ENCODE measurements at places on chromosomes 1 and 21. TPM values are rescaled to one million over a fixed set of nuclear protein-coding genes. Genes with fewer than 3 reads are reported as not detected.

The UBXN10 gene
- total RNA-seq, result not detected

DNA sequence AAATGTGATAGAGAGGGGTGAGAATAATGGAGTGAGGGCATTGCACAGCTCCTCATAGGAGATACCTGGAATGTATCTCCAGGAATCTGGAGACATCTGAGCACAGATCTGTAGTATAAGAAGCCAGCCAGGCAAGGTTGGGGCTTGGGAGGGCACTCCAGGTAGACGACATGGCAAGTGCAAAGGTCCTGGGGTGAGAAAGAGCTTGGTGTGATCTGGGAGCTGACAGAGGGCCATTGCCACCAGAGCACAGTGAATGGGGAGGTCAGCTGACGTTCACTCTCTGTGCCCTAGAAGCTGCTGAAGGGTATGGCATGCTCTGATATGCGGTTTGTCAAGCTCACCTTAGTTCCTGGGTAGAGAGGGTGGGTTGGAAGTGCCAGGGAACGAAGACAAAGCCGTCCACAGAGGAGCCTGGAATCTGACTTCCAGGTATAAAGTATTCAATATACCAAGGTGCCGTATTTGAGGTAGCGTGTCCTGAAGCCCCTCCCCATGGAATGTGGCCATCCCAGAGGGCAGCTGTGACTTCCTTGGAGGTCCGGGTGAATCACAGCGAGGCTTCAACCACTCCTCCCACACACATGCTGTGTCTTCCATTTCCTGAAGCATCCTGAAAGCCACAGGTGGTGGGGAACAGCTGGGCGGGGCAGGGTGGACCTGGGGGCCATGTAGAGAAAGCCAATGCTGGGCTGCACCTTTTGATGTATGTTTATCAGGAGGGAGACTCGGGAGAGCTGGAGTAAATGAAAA lies 182.7 kb upstream of the KLHDC7A start:
- DNase-seq, result no peak

- no peak for DNase-seq
These were observed 2.9 kb downstream of the MXRA8 start for GRCh38 chr1:1355416-1355815.

DNA sequence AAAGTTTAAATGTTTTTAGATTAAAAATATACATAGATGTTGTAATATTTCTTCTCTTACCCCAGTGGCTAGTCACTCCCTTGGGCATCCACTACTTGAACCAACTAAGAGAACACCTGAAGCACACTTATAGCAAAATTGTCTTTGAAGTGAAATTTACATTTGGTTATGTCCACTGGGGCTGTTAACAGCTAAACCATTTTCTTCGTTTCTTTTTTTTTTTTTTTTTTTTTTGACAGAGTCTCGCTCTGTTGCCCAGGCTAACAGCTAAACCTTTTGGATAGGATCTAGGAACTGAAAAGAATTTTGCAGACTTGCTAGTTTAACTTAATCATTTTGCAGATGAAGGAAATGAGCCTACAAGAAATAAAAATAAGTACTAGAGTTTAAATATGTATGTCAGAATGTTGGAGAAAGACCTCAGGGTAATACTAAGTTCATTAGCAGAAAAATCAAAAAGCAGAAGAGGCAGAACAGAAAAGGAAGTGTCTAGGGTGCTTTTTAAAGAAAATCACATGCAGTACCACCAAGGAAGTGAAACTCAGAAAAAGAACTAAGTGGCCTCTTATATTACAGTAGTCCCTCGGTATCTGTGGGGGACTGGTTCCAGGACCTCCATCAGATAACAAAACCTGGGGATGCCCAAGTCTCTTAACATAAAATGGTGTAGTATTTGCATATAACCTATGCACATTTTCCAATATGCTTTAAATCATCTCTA lies 11.8 kb downstream of the DRAM2 start:
- no peak for DNase-seq

DNA sequence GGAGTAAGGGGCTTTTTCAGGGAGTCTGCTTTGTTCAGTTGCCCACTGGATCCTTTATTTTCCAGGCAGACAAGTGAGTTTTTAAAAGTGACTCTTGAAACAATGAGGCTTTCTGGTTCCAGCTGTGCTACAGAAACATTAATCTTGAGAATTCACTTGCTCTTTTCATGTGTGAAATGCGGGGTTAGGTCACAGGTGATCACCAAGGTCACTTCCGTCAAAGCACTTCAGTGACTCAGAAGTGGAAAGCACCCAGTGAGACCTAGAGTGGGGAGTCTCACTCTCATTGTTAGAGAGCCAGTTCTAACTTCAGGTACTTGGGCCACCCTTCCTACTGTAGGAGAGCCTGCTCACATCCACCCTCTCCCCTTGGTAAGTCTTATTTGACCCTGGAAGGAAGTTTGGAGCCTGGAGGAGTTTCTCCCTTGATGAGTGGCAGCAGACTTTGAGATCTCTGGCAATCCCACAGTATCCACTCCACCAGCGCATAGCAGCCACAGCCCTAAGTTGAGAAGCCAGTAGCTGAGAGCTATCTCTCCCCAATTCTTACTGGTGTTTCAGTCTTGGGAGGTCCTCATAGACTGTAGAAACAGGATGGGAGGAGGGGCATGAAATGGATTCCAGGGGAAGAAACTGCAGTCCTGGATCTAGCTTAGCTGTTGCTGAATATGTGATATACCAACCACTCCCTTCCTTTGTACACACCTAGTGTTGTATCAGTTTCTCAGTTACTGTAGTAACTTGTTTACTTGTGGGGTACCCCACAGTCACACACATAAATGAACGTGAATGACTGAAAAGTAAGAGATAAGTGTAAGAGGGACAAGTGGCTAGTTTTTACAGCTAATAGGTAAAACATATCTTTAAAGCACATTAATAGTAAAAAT lies 3.1 kb downstream of the TACSTD2 start:
- no peak for DNase-seq

GRCh38 chr1:25732821-25733220 lies 67.2 kb upstream of the SELENON start:
- no peak for DNase-seq

- DNase-seq, result peak; percentile 93
These were observed 81.4 kb downstream of the NENF start for GRCh38 chr1:212514056-212514614.

GRCh38 chr1:29642519-29642918 lies 406.2 kb downstream of the PTPRU start:
- DNase-seq, result no peak

- DNase-seq, result no peak
These were observed 7.6 kb downstream of the DCLRE1B start for GRCh38 chr1:113912594-113913311.

The WNT3A gene
- total RNA-seq, result not detected

The PRDX6 gene
- total RNA-seq, result 451 TPM

DNA sequence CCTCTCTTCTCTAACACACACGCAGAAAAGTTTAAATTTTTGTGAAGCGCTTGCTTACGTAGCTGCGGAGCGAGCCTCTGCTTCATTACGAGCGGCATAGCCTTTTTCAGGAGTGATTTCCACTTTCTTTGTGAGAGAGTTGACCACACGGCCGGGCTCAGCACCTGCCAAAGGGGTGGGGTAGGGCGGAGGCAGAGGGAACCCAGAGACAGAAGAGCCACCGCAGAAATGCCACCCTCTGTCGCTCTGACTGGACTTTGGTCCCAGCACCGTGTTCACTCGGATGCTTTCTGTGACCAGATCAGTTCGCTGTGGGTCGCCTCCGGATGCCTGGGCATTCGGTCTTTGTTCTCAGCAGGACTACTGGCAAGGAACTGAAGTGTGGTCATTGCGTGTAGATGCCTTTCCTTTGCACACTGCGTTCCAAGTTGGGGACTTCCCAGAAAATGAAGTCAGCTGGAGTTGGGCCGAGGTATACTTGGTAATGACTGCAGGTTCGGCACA lies 883 bp downstream of the CHODL start:
- DNase-seq, result no peak

DNA sequence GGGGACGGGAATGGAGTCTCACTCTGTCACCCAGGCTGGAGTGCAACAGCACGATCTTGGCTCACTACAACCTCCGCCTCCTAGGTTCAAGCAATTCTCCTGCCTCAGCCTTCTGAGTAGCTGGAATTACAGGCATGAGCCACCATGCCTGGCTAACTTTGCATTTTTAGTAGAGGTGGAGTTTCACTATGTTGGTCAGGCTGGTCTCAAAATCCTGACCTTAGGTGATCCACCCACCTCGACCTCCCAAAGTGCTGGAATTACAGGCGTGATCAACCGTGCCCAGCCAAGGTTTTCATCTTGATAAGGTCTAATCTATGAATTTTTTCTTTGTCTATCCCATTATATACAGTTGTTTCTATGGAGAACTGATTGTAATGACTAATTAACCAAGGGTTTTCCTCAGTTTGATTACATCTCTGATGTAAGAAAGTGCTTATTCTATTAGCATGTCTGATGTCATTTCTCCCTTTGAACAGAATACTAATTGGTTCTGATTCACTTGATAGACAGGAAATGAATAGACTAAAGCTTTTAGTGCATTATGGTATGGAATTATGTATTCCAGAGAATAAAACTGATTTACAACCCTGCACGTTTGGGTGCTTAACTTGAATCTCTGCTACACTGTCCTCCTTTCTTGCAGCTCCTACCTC lies 11.9 kb downstream of the PACC1 start:
- DNase-seq, result no peak

GRCh38 chr21:45120975-45121374 lies 46.6 kb downstream of the ADARB1 start:
- no peak for DNase-seq

DNA sequence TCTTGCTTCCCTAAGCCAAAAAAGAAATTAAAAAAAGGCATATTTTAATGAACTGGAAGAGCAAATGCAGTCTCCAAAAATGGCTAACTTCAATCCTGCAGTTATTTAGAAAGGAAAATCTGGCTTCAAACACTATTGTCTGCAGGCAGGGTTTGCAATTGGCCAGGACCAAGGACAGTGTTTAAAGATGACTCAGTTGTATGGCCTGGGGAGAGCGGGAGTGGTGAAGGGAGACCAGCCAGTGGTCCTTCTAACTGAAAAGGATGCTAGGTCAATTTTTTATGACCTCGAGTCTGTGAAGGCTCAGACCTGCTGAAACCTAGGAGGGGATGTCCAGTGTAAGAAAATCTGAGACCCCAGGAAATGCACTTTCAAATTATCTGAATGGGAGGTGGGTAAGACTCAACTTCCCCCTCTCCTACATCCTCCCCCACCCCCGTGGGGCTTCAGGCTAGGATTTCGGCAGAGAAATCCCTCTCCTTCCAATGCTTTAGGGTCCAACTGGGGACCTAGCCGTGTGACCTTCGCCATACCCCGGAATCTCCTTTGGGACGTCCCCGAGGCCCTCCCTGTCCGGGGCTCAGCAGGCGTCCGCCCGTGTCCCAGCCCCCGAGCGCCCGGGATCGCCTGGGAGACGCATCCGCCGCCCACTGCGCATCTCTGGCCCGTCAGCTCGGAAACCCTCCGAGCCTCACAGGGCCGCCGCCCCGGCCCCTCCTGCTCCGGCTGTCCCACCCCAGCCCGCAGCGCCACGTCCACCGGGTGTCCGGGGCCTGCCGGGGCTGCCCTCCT lies 602 bp upstream of the RIMKLA start:
- peak; percentile 33 for DNase-seq
